ENCODE measurements at places on chromosomes 16 and 17.

DNA sequence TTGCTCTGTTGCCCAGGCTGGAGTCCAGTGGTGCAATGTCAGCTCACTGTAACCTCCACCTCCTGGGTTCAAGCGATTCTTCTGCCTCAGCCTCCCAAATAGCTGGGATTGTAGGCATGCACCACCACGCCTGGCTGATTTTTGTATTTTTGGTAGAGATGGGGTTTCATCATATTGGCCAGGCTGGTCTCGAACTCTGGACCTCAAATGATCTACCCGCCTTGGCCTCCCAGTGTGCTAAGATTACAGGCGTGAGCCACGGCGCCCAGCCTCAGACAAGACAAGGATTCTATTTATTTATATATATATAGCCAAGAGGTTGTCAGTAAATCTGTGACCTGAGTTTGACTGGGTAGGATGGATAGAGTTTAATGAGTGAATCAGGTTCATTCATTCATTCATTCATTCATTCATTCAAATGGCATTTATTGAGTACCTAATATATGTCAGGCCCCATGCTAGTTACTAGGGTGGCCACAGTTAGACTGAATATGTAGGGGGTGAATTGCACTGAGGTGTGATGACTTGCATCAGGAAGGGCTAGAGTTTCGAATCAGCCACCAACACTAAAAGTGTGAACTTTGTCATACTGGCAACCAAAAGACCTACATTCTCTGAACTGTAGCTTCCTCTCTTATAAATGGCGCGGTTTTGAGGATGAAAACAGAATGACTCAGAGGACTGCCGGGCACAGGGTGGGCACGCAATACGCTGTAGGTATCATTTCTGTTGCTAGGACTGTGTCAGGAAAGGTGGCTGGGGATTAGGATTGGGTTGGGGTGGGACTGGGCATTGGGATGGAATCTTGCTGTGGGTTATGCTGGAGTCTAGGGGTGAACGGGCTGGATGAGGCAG is 37.8 kb downstream of the ITGAE start:
- peak; percentile 66 for DNase-seq

DNA sequence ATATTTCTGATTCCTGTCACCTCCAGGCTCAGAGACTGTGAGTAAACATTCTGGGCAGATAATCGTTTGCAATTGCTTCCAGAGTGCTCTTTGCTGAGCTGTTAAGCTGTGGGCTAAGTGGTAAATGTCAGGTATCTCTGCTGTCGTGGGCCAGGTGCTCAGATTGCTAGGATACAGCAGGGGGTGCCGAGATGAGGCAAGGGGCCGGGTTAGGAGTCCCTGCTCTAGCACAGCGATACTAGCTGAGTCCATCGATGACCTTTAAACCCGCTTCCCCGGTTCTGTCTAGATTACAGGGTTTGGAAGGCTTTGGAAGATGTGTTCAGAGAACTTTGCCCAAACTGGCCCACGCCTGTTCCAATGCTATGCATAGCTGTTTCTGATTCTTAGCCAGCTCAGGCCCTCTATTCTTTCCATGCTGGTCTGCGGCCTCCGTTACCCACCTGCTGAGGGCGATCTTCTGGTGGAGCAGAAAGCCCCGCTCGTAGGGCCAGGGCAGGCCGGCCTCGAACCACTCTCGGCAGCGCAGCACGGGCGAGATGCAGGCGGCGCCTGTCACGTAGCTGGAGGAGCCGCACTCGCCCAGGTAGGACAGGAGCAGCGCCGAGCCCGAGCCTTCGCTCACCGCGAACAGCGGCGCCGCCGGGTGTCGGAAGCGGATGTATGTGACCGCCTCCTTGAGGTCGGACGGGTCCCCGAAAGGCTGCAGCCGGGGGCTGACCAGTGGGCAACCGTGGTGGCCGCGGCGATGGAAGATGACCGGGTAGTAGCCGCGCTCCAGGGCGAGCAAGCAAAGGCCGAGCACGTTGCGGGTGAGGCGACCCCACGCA is 979 bp downstream of the ABHD15 start:
- no peak for DNase-seq

DNA sequence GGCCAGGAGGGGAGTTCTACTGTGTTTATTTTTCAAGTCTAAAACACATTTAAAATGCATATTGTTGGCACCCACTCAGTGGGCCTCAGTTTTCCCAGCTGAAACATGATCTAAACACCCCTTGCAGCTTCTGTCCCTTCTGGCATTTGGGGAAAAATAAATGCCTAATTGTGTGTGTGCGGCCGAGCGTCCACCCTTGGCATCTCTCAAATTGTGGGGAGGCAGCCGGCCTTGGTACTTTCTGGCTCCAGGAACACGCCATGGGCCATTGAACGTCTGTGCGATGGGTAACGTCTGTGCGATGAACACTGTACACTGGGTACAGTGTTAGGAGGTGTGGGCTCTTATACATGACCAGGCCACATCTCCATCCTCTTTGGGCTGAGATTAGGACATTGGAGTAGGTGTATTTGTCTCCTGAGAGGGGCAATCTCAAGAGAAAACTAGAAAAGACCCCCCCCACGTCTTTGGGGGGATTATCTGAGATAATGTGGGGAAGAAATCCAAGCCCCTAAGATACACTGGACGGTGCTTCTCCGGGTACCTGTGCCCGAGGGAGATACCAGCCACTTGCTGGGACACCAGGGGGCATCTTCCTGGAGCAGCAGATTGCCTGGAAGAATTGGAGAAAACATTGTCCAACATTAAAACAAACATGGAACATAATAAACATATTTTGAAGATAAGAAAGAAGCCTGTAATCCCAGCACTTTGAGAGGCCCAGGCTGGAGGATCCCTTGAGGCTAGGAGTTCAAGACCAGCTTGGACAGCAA is 54.9 kb downstream of the RAB11FIP4 start:
- no peak for DNase-seq

DNA sequence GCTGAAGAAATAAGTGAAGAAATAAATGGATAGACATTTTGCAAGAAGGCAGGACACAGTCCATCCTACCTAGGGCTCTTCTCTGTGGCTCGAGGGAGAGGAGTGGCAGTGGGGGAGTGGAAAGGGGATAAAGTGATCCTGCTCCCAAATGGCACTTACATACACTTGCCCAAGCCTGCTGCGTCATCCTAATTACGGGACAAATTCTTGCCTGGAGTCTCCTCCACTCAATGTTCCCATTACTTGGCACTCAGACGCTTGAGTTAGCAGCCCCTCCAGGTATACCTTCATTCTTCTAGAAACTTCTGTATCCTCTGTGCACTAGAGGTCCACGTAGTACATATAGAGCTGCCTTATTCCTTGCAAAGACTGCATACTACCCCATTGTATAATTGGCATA is 15.7 kb upstream of the MAP3K14 start:
- DNase-seq = no peak

DNA sequence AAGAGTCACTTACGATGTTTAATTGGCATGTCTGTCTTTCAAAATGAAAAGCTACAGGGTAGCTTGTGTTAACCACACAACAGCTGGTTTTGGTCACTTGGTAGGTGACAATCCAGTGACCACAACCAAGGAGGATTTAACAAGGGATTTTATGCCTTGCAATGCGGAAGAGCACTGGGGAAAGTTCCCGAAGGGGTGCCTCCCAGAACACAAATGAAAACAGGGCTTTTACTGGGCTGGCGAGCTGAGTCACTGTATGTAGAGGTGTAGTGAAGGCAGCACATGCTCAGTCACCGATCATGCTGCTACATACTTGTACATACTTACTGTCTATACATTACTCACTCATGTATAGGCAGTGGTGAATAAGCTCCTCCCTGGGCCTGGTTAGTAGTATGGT is 483.5 kb downstream of the CDH13 start:
- no peak for DNase-seq

DNA sequence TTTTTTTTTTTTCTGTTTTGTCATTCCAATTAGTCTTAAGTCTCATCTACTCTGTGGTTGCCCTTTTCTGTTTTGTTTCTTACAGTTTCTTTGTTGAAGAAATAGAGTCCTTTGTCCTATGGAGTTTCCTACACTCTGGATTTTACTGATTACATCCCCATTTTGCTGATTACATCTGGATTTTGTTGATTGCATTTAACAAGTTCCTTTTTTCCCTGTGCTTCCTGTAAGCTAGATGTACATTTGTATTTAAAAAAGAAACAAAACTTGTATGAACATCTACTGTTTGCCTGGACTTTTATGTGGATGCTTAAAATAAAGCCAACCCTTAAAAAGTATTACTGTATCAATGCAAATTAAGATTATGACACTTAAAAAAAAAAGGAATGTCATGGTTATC is 147.6 kb downstream of the CHD9 start:
- no peak for DNase-seq

DNA sequence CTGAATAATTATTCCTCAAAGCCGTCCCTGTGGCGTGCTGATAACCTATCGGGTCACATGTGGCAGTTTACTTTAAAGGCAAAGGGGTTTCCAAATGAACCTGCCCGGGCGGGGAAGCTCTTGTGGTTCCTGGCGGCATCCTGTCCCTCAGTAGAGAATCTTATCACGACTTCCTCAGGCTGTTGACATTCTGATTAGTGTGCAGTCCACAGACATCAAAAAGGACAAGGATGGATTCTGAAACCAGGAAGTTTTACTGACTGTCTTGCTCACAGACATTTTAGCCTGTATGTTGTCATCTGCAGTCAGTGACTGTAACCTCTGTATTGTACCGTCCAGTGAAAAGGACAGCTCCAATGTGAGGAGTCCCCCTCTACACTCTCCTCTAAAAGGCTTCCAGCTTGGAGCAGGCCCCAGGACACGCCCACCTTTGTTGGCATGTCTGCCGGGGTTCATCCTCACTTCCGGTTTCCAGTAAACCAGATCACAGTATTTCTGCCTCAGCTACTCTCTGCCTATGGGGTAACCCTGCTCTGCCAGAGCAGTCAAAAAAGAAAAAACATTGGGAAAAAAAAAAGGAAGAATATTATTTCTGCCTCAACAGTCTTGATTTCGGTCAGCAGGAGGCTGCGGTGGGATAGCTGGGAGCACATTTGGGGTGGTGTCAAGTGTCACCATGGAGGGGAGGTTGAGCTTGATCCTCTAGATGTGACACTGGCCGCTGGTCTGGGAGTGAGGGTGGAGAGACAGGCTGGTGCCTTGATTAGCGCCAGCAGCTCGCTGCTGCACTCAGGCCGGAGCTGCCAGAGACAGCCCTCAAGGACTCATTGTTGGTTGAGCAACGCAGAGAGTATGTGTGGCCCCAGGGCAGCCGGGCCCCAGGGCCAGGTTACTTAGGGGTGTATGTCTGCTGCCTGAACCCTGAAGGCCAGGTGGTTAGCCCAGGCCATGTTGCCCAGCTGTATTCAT is 89.0 kb upstream of the DNAH17 start:
- DNase-seq = no peak

DNA sequence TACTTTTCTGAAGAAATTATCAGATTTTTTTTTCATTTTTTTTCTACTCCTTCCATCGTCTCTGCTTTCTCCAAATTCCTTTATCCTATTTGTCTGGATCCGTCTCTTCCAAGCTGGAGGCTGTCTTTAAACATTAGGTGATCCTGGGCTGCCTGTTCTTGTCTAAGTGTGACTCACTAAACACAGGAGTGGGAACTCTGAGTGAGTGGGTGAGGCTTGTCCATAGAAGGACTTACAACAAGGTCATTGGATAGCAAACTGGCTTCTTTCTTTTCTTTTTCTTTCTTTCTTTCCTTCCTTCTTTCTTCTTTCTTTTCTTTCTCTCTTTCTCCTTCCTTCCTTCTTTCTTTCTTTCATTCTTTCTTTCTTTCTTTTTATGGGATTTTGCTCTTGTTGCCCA is 18.2 kb downstream of the ALOX15 start:
- DNase-seq = no peak

GRCh38 chr16:19700319-19700781 is 17.7 kb downstream of the KNOP1 start:
- no peak for DNase-seq

DNA sequence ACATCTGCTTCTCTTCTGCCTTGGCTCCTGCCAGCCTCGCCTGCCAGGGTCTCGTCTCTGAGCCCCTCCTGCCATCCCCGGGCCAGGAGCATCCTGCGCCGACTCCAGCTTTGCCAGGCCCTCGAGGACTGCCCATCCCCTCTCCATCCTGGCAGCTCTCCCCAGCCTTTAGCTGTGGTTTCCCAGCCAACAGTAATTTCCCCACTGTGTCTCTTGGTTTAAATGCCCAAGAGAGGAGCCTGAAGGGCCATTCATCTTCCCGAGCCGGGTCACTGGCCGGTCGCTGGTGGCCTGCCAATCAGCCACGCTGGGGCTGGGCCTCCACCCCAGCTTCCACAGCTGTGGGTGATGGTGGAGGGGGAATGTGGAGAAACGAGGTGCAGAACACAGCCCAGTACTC is 47.8 kb downstream of the MRC2 start:
- DNase-seq = no peak

DNA sequence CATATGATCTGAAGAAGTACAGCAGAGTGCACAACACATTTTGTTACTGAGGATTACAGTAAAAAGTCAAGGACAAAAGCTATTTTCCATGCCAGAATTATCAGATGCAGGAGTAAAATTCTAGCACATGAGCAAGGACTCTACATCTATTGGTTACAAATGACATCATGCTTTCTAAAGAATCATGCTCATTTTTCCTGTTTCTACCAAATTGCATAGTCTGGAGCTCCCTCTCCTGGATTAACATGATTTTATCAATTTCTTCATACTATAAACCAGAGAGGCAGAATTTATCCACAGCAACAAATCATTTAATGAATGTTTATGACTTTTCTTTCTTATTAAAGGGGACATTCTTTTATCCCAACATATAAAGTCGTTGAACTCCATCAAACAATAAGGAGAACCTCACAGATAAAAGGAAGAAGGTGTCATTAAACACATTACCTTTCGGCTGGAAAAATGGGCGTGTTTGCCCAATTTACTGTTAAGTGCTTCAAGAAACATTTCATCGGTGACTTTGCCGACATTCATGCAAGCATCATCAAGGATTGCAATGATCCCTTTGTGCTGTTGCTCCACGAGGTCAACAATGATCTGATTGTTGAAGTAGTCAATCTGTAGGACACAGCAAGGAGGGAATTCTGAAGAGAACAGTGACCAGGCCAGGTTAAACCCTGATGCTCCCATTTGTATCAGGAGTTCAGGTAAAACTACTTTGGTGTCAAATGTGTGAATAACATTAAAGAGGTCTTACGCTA is 121.7 kb downstream of the MYO1D start:
- DNase-seq = peak; percentile 4

DNA sequence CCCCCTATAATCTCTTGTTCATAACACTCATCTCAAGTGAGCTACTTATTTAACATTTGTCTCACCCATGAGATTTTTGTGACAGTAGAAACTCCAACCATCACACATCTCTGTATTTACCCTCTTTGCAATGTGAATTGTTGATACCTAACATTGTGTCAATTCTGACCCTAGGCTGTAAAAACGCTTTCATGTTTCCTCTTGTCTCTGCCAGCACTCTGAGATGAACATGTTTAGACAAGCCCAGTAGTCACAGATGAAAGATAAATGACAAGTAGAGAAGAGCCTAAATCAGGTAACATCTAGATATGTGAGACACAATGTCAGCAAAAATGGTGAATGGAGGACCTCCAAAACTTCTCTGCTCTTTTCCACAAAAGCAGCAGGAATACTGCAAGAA is 1254.5 kb upstream of the GOT2 start:
- DNase-seq = no peak
